Spleen (tissue), 13 donors: ENCODE measurements at places on chromosomes 2 and 18.

DNA sequence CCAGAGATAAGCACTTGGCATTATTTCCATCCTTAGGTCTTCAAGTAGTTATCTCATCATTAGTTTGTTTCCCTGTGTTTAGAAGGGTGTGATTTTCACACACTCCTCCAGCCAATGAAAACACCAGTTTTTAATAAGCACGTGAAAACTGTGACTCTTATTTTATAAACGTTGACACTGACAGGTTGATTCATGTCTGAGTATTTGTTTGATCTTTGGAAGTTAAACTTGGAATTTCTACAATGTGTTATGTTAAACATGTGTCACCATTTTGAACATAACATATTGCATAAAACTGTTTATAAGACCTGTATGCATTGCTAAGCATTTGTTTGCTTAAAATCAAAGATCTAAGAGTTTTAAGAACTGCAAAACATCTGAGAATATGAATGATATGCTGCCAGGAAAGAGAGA is 27.6 kb downstream of the SLC40A1 start:
- H3K27me3 ChIP-seq: no peaks in the 10 kb centered on the region
- peaks cover 8% of the 10 kb centered on the region for H3K4me1 ChIP-seq
- peak overlapping the region; percentile 62 for H3K27ac ChIP-seq
- H3K36me3 ChIP-seq: no peaks in the 10 kb centered on the region
- DNase-seq: no peak
- no peak overlapping the region for H3K4me3 ChIP-seq

DNA sequence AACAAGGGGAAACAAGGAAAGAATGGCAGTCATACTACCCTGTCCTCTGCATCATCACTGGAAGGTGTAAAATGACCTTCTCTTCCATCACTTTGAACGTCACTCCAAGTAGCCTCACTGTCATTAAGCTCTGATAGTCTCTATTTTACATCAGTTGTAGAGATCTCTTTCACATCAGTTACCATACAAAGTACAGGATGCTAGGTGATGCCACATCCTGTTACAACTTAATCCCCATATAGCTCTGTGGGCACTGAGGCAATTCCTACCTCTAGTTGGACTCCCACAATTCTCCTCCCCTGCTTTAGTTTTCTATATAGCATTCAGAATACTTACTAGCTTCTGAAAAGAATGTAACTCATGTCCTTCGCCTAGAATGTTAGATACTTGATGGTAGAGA is 55.1 kb upstream of the TTC27 start:
- H3K4me1 ChIP-seq: peaks cover 11% of the 10 kb centered on the region
- no peak for DNase-seq
- no peak overlapping the region for H3K27ac ChIP-seq
- no peak overlapping the region for H3K4me3 ChIP-seq

GRCh38 chr2:82790206-82791021 is 1668.7 kb downstream of the SUCLG1 start:
- H3K4me3 ChIP-seq: no peak overlapping the region
- DNase-seq: no peak
- H3K27ac ChIP-seq: no peak overlapping the region
- no peaks in the 10 kb centered on the region for H3K27me3 ChIP-seq

- no peaks in the 10 kb centered on the region for H3K27me3 ChIP-seq
- H3K36me3 ChIP-seq: no peaks in the 10 kb centered on the region
- H3K4me1 ChIP-seq: peaks cover 23% of the 10 kb centered on the region
- DNase-seq: no peak
- H3K4me3 ChIP-seq: no peak overlapping the region
Measured at GRCh38 chr2:28327956-28328922, 64.4 kb upstream of the FOSL2 start.

- H3K4me1 ChIP-seq: peaks cover 21% of the 10 kb centered on the region
- no peaks in the 10 kb centered on the region for H3K36me3 ChIP-seq
- H3K27ac ChIP-seq: no peak overlapping the region
- H3K4me3 ChIP-seq: no peak overlapping the region
- H3K27me3 ChIP-seq: no peaks in the 10 kb centered on the region
Measured at GRCh38 chr2:128498589-128498988, 179.9 kb upstream of the HS6ST1 start.

GRCh38 chr18:77559274-77559910 is 309.7 kb downstream of the GALR1 start:
- H3K36me3 ChIP-seq: no peaks in the 10 kb centered on the region
- H3K4me3 ChIP-seq: no peak overlapping the region
- no peak overlapping the region for H3K27ac ChIP-seq
- H3K27me3 ChIP-seq: no peaks in the 10 kb centered on the region
- no peaks in the 10 kb centered on the region for H3K4me1 ChIP-seq
- no peak for DNase-seq
